Foreskin melanocyte (primary cell): ENCODE measurements at places on chromosomes 16 and 17.

DNA sequence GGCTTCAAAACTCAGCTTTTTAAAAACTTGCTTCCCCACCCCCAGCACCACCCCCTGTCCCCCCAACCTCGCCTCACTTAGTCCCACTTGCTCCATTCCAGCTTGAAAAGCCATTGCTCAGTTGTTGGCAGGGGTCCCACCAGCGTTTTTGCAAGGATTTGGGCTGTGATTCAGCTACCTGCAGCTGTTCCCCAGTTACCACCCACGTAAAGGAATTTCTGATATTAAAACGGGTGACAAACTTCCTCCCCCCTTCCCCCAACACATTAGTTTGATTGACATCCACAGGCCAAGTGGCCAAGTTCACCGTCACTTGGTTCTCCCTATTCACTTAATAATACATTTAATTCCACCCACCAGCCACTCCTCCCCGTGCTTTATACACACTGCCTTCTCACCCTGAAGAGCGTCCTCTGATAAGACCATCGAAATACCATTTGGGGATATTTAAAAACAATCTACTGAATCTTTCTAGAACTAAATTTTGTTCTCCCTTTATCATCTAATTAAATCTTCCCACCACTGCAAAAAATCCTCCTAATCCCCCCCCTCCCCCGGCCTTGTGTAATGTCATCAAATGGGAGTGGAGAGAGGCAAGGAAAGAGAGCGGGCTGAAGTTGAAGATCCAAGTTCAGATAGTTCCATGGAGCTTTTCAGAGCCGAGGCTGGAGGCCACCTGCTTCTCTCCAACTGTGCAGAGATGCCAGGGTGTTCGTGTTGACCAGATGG lies 55.1 kb downstream of the SOX9 start:
- DNase-seq, result no peak

- DNase-seq, result no peak
Measured at GRCh38 chr17:44921122-44921882, 6.0 kb upstream of the GFAP start.

GRCh38 chr17:70539132-70539924 lies 370.0 kb downstream of the KCNJ2 start:
- no peak for DNase-seq

DNA sequence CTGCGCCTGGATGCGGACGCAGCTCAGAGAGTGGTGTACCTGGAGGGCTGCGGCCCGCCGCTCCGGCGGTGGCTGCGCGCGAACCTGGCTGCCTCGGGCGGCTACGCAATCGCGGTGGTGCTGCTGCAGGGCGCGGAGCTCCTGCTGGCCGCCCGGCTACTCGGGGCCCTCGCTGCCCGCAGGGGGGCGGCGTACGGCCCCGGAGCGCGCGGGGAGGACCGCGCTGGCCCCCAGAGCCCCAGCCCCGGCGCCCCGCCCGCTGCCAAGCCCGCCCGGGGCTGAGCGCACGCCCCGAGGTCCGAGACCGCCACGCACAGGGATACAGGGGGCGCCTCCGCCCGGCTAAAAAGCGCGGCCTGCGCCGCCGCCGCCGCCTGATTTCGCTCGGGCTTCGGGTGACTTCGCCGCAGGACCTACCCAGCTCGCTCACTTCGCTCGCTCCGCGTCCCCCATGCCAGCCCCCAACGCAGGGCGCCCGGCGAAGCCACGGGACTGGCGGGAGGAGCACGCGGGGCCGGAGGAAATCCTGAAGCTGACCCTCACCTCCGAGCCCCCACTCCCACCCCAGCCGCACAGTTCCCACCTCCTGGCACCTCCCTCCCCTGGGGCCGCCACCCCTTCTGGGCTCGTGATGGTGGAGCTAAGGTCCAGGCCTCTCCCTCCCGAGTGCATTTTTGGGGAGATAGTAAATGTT lies 8.2 kb downstream of the PDE6G start:
- no peak for DNase-seq
